WTC11 (cell line): ENCODE measurements at places on chromosomes 3 and 15. TPM values are rescaled to one million over a fixed set of nuclear protein-coding genes. Genes with fewer than 3 reads are reported as not detected.

FBXO22 gene
- 90.3 to 95.7 TPM (median 90.9 TPM) in 3 replicates for total RNA-seq

NEK10 gene
- 0.37 to 1.4 TPM (median 0.73 TPM) in 3 replicates for total RNA-seq

UBAP1L gene
- total RNA-seq: 2.0 to 2.9 TPM (median 2.2 TPM) in 3 replicates

NANOGP8 gene
- total RNA-seq: 1.9 to 2.1 TPM (median 1.9 TPM) in 3 replicates

DNA sequence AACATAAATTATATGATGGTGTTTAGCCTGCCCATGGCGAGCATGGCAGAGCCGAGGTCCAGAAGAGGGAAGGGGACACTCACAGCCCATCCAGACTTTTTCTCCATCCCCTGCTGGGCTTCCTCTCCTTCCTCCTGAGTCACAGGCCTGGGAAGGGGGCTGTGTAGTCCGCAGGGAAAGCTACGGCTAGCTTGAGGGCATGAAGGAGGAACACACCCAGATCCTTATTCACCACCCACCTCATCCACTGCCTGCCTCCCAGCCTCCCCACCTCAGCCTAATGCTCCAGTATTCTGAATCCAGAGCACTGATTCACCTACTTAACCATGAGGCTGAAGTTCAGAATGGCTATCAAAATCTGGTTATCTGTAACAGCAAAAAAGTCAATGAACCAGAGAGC lies 97.8 kb downstream of the OXNAD1 start:
- DNase-seq: no peak

GRCh38 chr3:149174901-149175300 lies 45.5 kb downstream of the HPS3 start:
- DNase-seq: no peak

- DNase-seq: no peak
These were observed 472.8 kb downstream of the SHQ1 start for GRCh38 chr3:72375237-72376076.

DNA sequence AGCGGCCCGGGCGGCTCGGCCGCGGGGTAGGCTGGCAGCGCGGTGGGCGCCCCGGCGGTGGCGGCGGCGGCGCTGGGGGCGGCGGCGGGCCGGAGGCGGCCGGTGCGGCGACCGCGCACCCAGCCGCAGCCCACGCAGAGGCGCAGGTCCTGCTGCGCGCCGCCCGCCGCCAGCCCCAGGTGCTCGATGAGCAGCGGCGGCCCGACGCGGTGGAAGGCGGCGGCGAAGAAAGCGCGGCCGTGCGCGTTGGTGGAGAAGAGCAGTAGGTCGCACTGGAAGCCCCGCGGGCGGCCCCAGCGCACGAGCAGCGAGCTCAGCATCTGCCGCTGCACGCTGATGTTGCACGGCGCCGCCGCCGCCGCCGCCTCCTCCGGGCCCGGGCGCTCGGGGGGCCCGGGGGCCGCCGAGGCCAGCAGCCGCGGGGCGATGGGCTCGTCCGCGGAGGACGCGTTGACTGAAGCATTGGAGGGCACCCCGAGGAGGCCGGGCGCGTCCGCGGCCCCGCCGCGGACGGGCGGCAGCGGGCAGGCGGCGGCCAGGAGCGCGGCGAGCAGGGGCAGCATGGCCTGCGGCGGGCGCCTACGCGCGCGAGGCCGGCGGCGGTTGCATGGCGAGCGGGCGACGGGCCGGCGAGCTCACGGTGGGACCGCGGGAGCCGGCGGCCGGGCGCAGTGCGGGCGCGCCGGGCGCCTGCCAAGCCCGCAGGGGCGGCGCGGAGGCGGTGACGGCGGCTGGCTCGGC lies 452 bp downstream of the TMEM158 start:
- DNase-seq: peak; percentile 40

DNA sequence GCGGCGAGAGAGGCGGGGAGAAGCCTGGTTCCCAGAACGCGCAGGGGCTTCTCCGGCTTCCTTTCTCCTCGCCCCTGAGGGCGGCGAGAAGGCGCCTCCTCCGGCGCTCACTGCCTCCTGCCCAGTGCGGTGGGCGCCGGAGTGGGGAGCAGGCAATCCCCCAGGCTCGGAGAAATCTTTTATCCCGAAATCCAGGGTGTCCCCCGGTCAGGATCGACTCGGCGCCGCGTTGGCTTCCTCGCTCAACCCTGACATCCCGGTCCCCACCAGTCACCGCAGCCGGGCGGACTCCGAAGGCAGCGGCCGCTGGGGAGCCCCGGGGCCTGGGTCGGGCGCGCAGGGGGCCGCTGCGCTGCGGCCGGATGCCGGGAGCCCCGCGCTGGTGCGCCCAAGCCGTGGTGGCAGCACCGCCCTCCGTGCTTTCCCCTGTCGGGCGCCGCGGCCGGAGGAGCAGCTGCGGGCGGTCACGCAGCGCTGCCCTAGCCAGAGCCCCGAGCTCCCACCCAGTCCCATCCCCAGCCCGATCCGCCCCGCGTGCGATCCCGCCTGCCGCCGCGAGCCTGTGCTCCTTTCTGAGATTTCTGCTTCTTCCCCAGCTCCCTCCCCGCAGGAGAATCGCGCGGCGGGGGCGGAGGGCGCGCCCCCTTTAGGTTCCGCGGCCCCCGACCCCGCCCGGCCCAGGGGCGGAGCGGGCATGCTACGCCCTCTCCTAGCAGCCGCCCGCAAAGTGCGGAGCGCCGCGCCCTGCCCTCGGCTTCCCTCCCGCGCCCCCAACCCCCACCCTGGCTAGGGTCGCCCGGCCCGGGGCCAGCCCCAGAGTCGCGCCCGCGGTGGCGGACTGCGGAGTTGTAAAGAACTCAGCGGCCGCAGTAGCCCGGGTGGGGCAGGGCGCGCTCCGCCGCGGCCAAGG lies 683 bp upstream of the CACNA2D3 start:
- peak; percentile 54 for DNase-seq

DNA sequence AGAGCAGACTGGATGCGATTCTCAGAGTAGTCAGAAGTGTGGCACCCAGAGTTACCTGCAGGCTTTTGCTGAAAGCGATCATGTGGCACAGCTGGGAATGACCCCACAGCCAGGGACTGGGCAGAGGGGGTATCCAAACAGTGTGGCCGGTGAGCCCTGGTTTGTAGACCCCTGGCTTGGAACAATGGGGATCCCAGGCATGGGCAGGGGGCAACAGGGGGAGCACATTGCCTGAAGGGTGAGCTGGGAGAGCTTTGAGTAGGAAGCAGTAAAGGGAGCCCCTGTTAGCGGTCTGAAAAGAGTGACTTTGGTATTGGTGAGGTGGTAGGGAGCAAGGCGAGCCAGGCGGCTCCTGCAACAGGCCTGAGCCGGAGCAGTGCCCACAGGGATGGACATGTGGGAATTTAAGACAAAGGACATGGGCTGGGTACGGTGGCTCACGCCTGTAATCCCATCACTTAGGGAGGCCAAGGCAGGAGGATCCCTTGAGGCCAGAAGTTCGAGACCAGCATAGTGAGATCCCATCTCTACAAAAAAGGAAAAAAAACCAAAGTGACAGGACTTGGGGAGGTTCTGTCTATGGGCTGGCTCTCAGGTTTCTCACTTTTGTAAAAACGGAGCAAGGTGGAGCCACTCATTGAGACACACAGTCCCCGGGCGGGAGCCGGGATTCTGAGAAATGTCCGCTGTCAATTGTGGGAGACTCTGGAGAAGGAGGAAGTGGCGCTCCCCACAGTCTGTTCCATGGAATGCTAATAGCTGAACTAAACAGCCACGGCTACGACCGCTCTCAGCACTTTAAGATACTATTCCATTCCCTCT lies 223.8 kb upstream of the LYSMD4 start:
- DNase-seq: no peak

- no peak for DNase-seq
These were observed 34.6 kb downstream of the HSPBAP1 start for GRCh38 chr3:122758877-122759560.

GRCh38 chr3:27127195-27127594 lies 242.0 kb downstream of the NEK10 start:
- no peak for DNase-seq
